Foreskin keratinocyte (primary cell): ENCODE measurements at places on chromosomes 7 and 10.
A peak's percentile ranks its signal among the peaks of the same experiment; 100 is the strongest.

- no peak for DNase-seq
Measured at GRCh38 chr7:38235606-38236005, 37.8 kb downstream of the TARP start.

DNA sequence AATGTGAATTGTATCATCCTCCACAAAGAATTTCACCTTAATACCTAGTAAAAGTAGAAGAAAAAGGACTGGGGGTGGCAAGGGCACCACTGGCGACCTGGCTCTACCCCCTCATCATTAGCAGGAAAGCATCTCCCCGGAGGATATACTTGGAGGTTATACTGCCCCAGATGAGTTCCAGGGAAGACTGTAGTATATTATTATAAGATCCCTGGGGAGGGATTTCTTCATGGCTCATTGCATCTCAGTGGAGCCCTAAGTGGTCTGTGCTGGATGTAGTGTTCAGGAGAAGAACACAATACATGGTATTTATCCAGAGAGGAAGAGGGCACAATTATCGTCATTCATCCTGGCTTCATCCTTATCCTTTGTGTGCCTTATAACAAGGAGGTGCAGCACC, 14.2 kb upstream of the DYNC1I1 start:
- no peak for DNase-seq

DNA sequence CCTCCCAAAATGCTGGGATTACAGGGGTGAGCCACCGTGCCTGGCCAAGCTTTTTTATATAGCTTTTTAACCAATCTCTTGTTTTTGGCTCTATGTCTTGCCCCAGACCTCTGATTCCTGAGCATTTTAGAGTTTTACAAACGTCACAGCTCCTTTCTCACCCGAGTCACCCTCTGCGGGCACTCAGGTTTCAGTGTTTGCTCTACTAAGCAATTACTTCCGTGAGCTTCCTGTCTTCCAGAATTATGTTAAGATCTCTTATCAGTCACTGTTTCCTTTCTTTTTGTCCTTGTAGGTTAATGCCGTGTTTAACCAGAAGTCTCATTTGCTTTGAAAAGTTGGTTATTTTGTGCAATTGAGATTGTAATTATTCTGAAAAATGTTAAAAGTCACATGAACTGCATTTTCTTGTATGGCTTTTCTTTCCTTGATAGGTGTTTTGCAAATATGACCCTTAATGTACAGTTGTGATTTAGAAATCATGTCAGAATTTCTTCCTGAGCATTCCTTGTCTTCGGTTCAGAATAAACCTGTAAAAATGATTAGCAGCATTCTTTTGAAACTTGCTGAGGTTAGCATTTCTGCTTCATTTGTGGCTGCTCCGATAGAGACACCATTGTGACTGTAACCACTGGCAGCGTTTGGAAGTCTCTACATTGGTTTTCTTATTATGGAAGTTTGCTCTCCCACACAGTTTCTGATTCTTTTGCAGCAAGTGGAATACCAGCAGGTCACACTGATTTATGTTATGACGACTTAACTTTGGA, 4.5 kb upstream of the HKDC1 start:
- DNase-seq: no peak

GRCh38 chr7:125563964-125564529, 634.4 kb upstream of the POT1 start:
- no peak for DNase-seq

GRCh38 chr7:138797715-138798320, at the start of the genes ATP6V0A4 and TMEM213:
ATP6V0A4 (minus strand) TSS chr7:138798196; CDS start chr7:138771247, 26,949 bp downstream.
TMEM213 (plus strand) TSS chr7:138797994; CDS start chr7:138798105, 111 bp downstream.
- no peak for DNase-seq

DNA sequence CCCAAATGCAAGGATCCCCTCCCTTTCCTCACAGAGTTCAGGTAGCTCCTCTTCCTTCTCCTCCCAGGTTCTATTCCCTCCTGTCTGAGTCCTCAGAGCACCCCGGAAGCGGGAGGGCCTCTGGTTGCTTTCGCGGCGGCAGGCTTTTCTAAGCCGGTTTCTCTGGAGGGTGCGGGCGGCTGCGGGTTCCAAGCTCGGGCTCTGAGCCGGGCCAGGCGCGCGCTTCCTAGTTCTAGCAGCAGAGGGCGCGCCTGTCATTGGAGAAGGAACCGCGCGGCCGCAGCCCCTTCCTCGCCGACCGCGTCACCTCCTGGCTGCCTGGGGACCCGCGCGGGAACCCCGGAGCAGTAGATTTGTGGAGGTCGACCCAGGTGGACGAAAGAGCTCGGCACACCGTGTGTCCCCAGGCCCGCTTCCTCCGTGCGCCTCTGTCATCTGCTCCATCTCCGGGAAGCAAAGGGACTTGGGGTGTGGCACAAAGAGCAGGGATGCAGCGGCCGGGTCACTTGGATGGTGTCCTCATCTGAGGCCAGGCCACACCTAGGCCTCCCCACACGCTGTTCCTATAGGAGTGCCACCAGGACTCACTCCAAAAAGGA, 389.0 kb upstream of the PODXL start:
- DNase-seq: no peak

GRCh38 chr10:79502561-79503309, 9.6 kb upstream of the EIF5AL1 start:
- no peak for DNase-seq

- no peak for DNase-seq
Measured at GRCh38 chr10:8334631-8335030, 280.1 kb downstream of the GATA3 start.

GRCh38 chr7:91043186-91043585, 221.0 kb upstream of the FZD1 start:
- no peak for DNase-seq

DNA sequence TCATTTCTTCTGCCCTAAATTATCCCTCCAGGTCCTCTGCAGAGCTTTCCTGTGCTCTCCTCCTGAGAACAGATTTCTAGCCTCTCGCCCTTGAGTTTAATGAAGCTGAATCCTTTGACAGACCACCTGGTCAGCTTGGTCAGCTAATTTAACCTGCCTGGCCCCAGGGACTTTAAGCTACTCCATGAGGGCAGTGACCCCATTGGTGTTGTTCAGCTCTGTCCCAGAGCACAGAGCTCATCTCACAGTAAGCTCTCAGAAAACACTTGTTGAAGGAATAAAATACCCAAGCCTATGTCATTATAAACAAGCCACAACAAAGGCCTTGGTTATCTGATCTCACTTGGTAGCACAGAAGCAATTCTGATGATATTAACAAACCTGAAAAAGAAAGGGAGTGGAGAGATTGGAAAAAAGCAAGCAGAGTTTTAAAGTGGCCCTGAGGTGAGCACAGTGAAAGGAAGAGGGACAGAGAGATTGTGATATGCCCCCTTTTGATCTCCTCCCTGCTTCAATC, 24.4 kb downstream of the SLC26A4 start:
- no peak for DNase-seq

GRCh38 chr7:81173766-81174281, 255.0 kb upstream of the SEMA3C start:
- DNase-seq: no peak

DNA sequence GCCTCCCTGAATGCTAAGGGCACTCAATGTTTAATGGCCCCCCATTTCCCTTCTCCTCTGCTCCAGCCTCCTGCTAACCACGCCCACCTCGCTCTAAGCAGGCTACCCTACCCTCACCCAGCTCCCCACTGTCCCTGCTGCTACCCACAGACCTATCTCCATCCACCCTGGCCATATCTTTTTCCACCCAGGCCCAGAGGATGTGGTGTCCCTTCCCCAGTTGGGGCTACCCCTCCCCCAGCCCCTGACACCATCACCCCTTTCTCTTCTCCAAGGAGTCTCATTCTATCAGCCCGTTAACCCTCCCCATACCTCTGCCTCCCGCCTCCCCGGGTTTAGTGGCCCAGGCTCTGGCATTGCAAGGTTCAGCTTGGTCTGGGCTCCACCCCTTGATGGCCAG, 28.9 kb upstream of the PPIF start:
- DNase-seq: no peak

DNA sequence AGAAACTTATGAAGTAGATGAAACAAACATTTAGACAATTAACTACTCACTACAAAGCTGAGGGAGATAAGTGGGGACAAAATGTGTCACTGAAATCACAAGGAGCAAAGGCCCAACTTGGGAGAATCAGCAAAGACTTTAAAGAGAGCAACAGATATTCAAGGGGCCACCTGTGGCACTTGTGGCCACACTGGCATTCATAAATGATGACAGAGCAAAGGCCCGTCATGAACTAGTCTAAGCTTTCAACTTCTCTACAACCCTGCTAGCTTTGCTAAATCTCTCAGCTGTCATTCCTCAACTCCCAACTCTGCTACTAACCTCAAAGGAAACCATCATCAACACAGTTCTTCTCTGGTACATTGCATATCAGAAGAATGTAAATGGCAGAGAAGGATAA, 178.4 kb downstream of the CPEB3 start:
- DNase-seq: no peak

DNA sequence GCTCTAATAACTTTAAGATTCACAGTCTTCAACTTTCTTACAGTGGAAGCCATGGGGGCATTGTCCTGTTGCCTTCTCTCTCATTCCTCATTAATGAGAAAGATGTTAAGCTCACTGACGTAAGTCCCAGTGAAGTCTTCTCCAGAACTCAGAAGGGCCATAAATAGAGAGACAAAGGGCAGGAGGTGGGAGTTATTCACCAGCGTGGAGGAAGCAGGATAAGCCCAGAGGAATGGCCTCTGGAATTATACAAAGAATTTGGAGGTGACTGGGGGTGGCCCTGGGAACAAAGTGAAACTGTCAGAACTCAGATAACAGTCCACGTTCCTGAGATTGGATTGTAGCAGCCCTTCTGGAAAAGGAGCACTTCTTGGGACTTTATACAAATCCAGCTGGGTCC, 52.4 kb downstream of the SORBS1 start:
- no peak for DNase-seq

DNA sequence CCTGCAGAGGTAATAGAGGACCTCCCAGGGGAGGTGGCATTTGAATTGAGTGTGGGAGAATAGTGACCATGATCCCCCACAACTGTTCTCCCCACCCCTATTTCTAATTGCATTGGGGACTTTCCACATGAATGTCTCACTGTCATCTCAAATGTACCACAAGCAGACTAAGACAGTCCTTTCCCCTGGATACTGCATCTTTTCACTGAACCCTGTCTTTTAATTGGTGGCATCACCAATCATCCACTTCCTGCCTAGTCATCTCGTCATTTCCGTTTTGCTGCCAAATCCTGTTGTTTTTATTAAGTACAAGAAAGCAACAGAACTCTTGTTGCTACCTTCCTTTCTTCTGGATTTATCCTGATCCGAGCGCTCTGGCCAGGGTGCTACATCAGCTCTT, 120.3 kb downstream of the NRP1 start:
- DNase-seq: no peak

DNA sequence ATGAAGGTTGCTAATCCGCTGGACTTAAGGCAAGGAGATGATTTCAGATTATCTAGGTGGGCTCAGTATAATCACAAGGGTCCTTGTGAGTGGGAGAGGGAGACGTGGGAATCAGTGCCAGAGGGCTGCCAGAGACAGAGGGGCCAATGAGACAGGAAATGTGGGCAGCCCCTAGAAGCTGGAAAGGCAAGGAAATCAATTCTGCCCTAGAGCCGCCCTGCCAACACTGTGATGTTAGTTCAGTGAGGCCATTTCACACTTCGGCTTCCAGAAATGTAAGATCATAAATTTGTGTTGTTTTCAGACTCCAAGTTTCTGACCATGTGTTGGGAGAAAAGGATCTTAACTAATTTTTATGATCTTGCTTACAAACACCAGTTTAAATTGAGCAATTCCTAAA, 3.6 kb upstream of the GPNMB start:
- DNase-seq: no peak

GRCh38 chr7:96676919-96677318, 32.7 kb downstream of the SEM1 start:
- DNase-seq: no peak

- DNase-seq: no peak
Measured at GRCh38 chr7:120990468-120991118, 2.1 kb downstream of the CPED1 start.

DNA sequence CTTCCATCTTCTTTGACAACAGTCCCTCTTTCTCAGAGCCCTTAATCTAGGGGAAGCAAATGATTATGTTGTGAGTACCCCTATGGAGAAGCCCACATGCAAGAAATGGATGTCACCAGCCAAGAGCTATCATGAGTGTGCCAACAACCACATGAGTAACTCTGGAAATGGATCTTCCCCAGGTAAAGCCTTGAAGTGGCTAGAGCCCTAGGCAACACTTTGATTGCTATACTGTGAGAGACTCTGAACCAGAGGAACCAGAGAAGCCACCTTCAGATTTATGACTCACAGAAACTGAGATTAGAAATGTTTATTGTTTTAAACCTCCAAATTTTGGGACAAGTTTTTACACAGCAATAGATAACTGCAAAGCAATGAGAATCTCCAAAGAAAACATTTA, 60.9 kb upstream of the COL1A2 start:
- DNase-seq: peak; percentile 55

DNA sequence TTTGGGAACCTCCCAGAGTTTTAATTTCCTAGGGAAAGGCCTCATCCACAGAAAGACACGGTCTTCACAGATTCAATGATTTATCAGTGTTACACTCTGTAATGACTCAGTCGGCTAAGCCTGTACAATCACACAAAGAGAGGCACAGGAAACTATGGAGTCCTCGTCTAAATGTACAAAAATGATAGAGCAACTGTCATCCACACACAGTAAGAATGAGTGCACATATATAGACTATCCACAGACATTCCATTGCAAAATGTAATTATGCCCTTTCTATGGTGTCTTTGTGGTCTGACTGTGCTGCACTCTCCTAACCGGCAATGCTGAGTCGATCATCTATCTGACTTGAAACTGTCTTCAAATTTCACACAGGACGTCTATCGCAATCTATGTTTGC, 3.5 kb upstream of the NAMPT start:
- no peak for DNase-seq

GRCh38 chr7:40680657-40681056, 545.9 kb downstream of the SUGCT start:
- no peak for DNase-seq

- peak; percentile 89 for DNase-seq
Measured at GRCh38 chr10:93138113-93138870, 64.6 kb downstream of the CYP26A1 start.

DNA sequence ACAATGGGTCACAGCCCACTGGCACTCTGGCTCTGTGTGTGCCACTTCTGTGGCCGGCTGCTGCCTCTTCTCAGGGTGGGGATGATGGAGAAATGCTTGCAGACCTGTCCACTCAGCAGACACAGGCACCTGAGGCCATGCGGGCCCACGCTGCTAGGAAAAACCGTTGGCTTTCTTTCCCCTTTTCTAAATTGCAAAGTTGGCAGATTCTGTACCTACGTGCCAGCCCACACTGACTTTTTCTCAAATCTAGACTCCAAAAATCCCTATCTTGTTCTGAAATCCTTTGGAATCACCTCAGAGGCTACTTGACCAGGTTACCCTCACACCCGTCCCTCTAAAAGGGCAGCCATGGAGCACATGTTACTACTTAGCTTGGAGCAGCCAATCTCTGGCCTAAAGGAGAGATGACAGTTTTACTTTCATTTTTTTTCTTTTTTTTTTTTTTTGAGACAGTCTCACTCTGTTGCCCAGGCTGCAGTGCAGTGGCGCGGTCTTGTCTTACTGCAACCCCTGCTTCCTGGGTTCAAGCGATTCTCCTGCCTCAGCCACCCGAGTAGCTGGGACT, 99.4 kb downstream of the RNF216 start:
- DNase-seq: no peak

GRCh38 chr10:16904639-16905061, 87.4 kb upstream of the RSU1 start:
- no peak for DNase-seq

- DNase-seq: no peak
Measured at GRCh38 chr10:104521901-104522694, 119.0 kb upstream of the SORCS3 start.
